ENCODE measurements at places on chromosomes 12 and 14.

- DNase-seq = no peak
Measured at GRCh38 chr12:91622037-91622436, 439.4 kb upstream of the DCN start.

DNA sequence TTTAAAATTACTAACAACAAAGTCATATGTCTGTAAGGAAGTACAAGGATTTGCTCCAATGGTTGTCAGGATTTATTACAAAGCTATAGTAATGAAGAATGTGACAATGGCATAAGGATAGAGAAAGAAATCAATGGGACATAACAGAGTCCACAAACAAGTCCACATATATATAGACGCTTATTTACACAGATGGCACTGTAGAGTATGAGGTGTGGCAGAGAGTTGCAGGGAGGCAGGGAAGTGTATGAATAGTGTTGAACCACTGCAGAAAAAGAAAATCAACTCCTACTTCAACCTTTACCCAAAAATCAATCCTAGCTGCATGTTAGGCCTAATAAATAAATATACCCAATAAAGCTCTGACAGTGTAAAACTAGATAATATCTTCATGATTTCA lies 21.3 kb downstream of the SOS2 start:
- no peak for DNase-seq

DNA sequence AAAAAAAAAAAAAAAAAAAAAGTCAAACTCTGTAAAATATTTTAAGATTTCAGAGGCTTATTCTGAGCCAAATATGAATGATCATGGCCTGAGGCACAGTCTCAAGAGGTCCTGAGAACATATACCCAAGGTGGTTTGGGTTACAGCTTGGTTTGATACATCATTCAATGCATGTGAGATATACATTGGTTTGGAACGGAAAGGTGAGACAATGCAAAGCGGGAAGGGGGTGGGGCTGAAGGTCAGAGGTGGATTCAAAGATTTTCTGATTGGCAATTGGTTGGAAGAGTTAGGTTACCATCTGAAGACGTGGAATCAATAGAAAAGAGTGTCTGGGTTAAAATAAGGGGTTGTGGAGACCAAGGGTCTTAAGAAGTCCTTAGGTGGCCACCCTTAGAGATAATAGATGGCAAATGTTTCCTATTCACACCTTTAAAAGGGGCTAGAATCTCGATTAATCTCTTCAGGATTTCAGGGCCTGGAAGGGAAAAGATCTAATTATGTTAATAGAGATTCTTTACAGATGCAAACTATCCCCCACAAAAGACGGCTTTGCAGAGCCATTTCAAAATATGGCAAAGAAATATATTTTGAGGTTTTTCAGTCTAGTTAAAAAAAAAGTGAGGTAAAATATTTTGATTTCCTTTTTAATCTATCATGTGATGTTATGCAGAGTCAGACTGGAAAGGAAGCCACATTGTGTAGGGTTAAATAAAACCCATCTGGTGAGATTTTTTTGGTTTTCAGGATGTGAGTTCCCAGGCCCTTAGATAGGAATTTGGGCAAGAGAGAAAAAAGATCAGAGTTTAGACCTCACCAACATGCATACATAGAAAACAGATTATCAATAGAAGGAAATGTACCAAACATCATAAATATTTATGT lies 173.8 kb upstream of the CNOT2 start:
- no peak for DNase-seq

DNA sequence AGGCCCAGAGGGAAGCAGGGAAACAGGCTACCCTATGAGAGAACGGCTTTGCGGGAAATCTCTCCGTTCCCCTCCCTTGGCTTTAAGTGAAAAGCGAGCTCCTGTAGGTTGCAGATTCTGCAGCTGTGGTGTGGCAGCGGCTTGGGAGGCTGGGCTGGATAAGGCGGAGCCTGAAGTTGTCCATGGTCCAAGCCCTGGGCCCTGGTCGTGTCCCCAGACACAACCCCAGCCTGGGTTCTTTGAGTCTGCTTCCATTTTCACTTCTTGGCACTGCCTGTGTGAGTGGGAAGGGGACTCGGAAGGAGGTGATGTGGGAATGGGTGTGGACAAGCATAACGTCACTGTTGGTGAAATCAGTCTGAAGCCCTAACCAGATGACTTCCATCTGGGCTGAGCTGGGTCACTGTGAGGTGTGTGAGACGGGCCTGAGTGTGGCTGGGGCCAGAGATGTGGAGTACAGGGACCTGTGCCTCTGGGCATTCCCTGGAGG lies 43.0 kb upstream of the CTDSP2 start:
- no peak for DNase-seq

GRCh38 chr12:98587084-98587483 lies 6.4 kb upstream of the SLC25A3 start:
- no peak for DNase-seq

DNA sequence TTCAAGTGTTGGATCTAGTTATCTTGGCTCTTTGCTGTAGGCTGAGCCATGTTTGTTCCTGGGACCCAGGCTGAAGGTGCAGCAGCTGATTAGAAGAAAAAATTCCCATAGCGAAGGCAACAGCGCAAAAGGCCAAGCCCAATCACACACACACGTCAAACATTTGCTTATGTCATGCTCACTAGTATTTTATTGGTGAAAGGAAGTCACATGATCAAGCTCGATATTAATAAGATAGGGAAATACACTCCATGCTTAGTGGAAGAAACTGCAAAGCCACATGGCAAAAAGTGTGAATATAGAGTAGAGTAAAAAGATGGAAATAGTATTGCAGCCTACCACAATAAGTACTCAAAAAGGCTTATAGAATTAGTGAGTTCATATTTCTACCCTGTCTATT lies 373.5 kb upstream of the FAR2 start:
- DNase-seq = no peak

DNA sequence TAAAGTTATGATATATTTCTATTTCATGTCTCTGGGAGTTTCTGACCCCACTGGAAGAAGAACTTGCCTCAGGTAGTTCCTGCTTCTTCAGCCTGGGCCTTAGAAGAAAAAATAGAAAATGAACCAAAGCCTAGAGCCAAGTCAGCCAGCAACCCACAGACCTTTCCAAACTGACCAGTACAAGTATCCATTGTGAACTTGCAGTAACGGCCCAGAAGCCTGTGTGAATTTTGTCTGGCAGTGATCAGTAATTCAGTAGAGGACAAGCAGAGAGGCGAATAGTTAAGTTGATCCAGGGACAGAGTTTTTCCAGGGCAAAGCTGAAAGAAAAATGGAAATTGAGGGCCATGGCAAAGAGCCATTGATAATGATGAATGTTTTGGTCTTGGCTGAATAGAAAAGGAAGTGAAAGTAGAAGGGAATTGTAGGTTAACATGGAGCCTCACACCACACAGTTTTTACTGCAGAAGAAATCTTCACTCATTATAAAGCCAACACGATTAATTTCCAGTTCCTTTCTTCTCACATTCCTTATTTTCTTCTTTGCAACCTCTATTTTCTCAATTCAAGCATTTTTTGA lies 311.8 kb downstream of the BTG1 start:
- no peak for DNase-seq

DNA sequence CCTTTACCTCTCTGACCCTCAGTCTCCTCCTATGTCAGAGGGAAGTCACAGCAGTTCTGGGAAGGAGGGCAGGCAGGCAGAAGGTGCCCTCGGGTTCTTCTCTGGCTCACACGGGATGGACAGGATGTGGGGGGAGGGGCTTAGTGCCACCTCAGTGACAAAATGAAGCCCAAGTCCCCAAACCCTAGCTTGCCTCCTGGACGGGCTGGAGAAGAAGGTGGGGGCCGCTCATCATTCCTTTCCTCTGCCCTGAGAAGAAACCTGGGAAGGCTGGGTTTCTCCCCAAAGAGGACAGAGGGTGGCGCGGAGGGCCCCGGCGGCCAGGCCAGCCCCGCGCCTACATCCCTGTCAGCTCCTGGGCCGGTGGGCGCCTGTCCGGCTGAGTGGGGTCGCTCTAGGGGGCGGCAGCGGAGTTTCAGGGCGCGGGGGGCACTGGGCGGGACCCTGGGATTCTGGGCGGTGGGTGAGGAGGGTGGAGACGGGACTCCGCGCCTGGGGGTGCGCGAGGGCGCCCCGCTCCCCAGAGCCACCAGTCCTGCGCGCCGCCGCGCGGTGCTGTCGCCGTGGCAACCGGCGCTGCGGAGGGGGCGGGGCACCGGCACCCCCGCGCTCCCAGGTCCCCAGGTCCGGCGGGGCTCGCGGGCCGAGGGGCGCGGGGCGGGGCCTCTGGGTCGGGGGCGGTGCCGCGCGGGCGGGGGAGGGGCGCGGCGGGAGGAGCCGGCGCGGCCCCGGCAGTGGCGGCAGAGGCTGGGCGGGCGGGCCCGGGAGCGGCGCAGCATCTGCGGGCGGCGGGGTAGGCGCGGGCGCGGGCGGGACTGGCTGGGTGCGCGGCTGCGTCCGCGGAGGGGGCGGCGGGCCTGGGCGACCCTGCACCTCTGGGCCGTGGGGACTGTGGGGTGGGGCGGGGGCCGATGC lies at the start of gene TMEM121:
TMEM121 (plus strand) TSS at position 723 of the 915 bp plus-strand sequence. CDS start 2,252 bp downstream, outside the sequence.
- DNase-seq = no peak

- DNase-seq = no peak
Measured at GRCh38 chr14:88130057-88130432, 125.1 kb downstream of the GPR65 start.

DNA sequence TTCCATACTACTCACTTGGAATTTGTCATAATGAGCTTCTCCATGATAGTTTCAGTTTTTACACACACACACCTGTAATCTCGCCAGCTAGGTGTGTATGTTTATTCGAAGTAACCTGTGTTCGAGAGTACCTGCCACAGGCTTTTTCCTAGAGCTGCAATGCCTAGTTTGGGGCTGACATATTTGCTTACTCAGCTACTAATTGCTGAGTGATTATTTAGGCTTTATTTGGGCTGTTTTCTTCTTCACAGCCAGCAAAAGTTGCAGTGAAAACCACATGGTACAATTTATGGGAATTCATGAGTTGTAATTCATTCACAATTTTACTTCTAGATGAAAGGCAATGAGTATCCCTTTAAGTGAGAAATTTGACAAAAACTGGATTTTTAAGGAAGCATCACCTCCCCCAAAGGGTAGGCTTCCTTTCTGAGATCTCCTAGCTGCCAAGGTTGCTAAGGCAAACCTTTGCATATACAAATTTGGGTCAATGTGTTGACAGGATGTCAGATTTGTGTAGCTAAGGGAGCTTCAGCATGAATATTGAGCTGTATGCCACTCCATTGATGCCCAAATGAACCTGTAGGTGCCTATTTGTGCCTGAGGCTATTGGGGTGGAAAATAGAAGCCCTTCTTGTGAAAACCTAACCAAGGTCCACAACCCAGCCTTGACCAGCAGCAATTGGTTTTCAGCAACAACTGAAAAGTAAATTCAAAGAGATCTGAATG lies 108.7 kb upstream of the OTX2 start:
- no peak for DNase-seq

- no peak for DNase-seq
Measured at GRCh38 chr12:76337583-76337982, 10.6 kb downstream of the BBS10 start.
